ENCODE measurements at places on chromosomes 4 and X. TPM values are rescaled to one million over a fixed set of nuclear protein-coding genes. Genes with fewer than 3 reads are reported as not detected.

GLRB gene
- 3.6 TPM for polyA plus RNA-seq

MAGEA9B gene
- polyA plus RNA-seq = not detected

OTC gene
- polyA plus RNA-seq = 74.5 TPM

DNA sequence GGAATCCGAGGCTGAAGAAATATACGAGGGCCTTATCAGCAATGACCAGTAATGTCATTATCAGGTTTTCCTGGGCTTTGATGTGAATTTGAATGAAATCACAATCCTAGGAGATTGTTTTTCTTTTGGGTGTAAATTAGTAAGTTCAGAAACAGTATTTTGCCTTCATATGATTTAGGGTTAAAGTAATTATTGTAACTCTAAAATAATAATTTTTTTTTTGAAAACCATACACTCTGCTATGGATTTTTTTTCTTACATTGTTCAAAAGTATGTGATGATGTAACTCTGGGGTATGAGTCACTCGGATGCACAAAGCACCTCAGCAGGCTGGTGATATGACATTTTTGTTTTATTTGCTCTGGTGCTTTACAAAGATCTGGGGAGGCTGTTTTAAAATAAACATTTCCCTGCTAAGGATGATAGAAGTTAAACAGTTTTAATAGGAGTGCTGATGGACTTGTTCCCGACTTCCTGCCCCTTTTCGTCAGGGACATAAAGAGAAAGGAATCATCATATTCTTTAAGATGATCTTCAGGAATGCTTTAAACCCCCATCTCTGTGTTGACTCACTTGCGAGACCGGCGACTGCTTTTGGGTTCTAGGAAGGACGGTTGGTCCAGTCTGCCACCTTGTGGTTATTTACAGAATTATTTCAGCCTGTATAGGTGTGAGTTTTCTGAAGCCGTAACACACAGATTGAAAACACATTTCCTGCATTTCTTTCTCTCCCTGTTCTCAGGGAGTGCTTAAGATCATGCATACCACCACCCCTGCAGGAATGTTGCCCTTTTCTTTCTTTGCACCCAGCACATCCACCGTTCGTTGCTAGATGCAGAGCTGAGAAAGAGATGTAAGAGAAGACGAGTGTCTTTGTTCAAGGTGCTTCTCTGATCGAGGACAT lies 72.5 kb downstream of the RAPGEF2 start:
- DNase-seq = peak; percentile 52

- DNase-seq = no peak
Observed at GRCh38 chr4:152950402-152951274, 14.5 kb downstream of the FHDC1 start.

- peak; percentile 19 for DNase-seq
Observed at GRCh38 chr4:25863831-25864418, 1.1 kb upstream of the SEL1L3 start.

DNA sequence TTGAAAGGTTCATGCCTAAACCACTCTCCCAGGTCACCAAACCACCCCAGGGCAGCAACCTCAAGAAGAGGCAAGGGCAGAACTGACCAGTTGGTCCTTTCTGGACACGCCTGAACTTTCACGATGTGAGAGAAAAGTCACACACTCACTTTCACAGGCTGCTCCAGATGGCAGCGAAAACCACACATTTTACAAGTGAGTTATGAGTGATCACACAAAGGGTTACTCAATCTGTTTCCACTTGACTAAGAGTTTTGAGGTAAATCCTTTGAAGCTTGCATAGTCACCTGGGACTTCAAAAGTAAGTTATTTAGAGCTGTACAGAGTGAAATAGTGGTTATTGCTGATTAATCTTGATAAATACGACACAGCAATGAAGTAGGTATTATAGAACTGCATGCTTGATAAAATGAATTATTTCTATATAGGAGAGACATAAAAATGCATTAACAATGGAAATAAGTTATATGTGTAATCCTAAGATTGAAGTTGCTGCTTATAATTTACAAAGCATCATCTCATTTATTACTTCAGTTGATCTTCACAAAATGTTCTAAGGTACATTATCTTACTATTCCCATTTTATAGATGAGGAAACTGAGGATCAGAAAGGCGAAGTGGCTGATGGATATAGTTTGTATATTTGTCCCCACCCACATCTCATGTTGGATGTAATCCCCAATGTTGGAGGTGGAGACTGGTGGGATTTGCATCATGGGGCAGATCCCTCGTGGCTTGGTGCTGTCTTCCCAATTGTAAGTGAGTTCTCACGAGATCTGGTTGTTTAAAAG lies 103.0 kb upstream of the KLF3 start:
- no peak for DNase-seq

Data from large intestine (tissue), 12 donors.